Type B pancreatic cell (in vitro differentiated cells): ENCODE measurements at places on chromosomes 5 and 9. TPM values are rescaled to one million over a fixed set of nuclear protein-coding genes. Genes with fewer than 3 reads are reported as not detected.

- no peak for DNase-seq
These were observed 29.4 kb downstream of the ABITRAM start for GRCh38 chr9:108963459-108964143.

MAMDC2 gene
- total RNA-seq: 2.2 and 4.0 TPM in 2 replicates

DNA sequence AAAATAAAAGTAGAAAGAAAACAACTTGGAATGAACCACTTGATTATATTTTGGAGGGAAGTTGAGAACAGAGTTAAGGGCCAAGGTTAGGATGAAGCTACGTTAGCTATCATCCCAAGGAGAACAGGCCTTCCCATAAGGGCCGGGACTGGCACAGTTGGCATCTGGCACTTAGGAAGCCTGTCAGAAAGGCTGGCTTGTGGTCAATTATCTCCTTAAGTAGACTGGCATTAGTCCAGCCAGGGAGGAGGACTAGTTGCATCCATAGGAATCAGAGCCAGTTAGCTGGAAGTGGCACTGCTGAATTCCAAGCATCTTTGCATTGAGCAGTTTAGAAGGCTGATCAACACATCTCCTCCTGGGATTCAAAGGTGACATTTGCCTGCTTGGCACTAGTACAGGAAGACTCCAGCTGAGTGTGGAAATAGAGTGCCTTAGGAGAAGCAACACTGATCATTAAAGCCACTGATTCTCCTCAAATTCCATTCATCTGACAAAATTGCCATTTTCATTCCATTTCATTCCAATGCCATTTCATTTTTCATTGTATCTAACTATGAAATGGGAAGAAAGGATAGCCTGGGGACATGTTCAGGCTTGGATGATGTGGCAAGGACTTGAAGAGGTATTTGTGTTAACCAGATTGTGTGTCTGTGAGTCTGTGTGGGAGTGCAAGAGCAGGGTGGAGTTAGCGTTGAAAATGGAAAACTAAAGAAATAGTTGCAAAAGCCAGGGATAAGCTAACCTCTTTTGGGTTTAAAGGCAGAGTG, 5.5 kb downstream of the FOXB2 start:
- DNase-seq: no peak

NME5 gene
- total RNA-seq: 4.3 and 7.8 TPM in 2 replicates

DNA sequence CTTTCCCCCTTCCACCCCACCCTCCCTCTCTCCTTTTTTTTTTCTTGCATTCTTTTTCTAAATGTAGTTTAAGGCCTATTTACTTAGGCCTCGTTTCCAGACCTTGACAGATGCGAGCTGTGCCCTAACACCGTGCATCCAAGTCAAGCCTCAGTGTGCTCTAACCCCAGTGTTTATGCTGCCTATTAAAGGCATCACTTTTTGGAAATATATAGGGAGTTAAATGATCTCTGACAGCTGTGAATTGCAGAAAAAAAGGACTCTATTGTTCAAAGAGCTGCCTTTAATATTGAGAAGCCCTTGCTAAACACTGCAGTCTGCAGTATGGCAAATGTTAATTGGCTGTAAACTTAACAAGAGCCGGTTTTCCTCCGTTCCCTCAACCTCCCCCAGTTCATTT, 270.4 kb upstream of the TUT7 start:
- DNase-seq: no peak

GRCh38 chr5:149452665-149453617, 73.8 kb upstream of the IL17B start:
- DNase-seq: no peak

- DNase-seq: no peak
These were observed 43.2 kb downstream of the SH3RF2 start for GRCh38 chr5:145979270-145980223.

- DNase-seq: no peak
These were observed 410.6 kb downstream of the RAB3C start for GRCh38 chr5:58993461-58993860.

DNA sequence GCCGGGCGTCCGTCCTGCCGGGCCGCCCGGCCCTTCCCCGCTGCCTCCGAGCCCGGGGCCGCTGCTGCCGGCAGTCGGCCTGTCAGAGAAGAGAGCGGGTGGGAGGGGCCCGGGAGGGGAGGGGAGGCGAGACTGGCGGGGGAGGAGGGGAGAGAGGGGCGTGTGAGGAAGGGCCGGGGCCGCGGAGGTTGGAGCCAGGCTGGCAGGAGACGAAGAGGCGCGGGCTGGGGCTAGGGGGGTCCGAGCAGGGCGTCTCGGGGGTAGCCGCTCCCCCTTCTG, 570 bp downstream of the CREBRF start:
- no peak for DNase-seq

IL3 gene
- total RNA-seq: not detected in 2 replicates

WNT8A gene
- not detected in 2 replicates for total RNA-seq

DNA sequence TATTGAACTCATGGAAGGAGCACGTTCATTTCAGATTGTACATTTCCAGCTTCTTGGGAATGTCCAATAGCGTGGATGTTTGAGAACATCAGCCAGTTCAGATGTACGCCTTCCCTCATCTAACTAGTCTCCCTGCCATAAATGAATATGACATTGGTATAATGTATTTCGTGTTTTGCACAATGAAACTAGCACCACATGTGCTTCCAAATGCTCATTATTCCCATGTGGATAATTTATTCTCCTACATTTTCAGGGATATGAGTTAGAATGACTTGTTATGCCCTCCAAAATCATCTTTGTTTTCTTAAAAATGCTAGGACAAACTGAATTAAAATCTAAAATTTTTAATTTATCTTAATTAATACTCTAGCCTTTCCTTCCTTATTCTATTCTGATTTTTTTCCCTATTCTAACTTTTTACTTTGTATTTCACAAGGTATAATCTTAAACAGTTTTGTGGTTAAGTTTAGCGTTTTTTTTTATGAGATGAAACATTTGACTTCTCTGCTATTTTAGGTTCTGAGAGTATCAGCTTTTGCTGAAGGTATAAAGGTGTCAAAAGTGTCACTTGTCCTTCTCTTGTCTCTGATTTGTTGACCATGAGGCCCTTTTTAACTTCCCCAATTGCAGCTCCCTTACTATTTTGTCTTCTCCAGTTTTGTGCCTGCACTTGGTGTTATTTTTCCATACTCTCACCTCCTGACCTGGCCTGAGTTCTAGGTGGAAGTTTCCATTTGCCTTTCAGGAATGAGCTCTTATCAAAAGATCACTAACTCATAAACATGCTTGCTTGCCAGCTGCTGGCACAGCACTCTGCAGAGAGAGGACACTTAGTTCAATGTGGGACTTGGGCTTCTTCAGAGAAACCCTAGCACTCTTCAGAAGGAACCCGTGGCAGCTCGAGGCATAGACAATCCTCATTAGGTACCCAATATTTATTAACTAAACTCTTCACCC, 106.8 kb downstream of the FRMD3 start:
- no peak for DNase-seq

GRCh38 chr9:119559986-119560385, 190.8 kb upstream of the BRINP1 start:
- DNase-seq: no peak

GRCh38 chr9:745761-746380, 95.6 kb upstream of the DMRT1 start:
- DNase-seq: no peak

- DNase-seq: no peak
These were observed 35.1 kb downstream of the BASP1 start for GRCh38 chr5:17252543-17252942.

DNA sequence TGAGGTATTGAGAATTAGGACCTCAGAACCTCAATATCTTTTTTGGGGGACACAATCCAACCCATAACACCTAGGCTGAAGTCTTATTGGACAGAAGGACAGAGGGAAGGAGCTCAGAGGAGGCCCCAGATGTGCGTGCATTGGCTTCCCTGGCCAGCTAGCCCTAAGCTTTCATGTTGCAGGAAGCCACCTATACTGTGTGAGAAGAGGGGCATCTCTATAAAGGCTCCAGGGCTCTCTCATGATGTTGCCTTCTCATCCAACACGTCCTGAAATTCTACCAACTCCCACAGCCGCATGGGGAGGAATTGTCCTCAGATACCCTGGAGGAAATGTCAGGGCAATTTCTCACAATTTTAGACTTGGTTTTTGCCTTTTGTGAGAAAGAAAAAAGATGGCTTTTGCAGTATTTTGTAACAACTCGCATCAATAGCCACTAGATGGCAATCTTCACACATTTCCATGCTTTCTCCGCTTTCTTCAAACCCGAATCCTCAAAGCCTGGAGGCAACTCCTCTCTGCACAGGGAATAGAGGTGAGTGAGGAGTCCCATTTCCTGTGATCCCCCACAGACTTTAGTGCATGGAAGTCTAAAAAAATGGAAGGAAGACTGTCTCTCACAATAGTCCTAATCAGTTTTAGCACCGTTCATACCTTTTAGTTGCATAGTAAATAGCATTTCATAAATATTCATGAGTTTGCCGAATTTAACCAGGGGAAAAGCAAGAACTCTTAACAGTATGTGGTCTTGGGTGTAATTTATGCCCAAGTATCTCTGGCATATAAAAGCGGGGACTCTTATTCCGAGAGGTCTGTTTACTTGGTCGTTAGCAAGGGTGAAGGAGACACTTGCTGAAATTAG, 7.4 kb upstream of the PPP3R2 start:
- DNase-seq: no peak

KLF9 gene
- total RNA-seq: 16.7 and 21.6 TPM in 2 replicates

PLAC8L1 gene
- total RNA-seq: 0.95 and 2.4 TPM in 2 replicates

DNA sequence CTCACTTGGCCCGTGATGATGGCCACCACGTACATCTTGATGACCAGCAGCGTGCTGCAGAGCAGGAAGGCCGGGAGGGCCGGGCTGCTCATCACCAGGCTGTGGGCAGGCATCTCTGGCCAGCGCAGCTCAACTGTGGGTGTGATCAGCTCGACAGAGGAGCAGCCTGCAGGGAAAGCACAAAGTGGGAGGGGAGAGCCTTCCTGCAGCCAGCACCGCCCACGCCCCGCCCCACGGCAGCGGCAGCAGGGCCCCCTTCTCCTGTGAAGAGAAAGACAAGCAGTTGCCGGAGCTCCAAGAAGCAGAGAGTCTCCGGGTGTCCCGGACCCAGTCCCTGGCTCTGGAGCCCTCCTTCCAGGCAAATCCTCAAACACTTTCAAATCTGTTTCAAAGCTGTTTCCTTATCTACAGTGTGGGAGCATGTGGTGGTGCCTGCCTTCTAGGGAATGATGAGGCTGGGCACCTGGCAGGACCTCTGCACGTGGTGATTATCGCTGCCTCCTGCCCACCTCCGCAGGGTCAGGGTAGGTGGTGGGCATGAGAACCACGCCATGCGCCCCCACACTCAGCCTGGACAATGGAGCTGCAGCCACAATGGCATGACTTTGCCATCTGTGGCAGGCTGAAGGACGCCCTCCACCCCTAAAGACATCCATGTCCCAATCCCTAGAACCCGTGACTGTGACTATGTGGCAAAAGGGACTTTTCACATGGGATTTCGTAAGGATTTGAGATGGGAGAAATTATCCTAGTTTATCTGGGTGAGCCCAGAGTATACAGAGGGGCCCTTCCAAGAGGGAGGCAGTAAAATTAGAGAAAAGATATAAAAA, at the start of gene PTGES:
PTGES (minus strand) TSS at position 143 of the 830 bp plus-strand sequence; CDS start at position 113, 30 bp downstream.
- DNase-seq: peak; percentile 83

CD14 gene
- total RNA-seq: 0.17 TPM in 1 of 2 replicates, not detected in the other

EIF4E1B gene
- total RNA-seq: not detected in 2 replicates

DNA sequence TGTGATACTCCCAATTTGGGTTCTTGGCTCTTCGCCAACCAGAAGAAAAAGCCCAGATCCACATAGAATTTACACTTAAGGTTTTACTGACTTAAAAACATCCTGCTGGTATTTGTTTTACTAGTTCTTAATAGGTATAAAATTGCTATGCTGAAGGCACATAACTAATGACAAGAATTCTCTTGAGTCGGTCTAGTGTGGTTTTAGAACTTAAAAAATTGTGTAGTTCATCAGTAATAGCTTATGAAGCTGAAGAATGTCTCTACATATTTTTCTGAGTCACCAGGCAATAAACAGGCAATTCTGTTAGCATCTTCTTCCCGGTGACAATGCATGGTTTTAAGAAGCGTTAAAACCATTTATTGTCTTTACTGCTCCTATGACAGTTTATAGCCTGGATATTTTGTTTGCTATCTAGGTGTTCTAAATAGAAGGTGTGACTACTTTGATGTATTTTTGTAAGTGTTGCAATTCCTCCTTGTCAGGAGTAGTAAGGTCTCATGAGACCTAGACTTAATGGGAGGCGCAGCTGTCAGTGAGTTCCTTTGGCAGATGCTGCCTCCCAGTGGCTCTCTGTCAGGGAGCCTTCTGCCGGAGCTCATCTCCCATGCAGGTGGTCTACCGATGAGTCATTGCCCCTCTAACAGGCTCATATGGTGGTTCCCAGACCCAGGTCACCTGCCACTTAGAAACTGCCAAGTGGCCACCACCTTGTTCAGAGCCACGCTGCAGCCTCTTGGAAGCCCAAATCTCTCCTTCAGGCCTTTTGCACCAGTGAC, 173.8 kb downstream of the MAST4 start:
- no peak for DNase-seq

DNA sequence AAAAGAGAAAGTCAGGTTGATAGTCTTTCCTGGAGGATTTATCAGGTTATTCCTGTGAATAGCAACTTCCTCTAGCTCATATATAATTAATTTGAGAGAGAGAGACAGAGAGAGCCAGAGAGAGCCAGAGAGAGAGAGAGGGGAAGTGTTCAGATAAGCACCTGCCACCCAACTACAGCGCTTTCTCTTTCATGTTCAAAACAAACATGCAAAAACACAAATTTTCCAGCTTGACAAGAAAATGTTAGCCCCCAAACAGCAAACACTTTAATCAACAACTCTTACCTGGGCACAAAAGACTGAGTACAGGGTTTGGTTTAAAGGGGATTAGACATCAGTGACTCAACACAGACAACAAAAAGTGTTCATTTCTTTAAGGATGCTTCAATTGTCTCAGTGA, 61.7 kb upstream of the PLPP6 start:
- DNase-seq: no peak

DNA sequence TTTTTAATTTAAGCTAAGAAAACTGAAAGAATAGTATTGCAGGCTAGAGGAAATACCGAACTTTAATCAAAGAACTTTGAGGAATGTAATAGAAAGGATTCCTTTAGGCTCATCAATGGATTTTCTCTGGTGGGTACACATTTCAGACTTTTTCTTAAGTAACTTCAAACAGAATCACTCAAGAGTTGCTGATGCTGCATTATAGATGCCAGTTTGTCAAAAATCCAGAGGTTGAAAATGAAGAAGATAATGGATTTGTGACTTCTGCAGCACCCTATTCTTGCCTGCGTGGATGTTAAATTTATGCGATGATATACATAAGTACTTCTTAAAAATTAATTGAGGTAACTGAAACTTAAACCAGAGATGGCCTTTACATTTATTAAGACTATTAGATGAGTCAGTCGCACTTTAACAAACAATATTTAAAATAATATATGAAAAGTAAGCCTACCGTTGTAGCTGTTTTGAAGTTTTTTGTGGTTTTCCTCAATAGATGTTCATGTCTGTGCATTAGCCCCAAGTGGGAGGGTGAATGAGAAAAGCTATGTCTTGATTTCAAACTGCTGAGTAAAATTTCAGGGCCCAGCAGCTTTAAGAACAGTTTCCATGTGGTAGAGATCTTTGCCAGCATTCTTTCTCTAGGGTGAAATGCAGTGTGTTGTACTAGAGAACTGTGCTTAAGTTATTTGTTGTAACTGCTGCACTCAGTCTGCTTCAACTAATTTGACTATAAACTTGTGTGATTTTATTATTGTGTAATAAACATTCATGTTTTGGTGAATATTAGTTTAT, at the start of gene OGN:
OGN (minus strand) TSS at position 537 of the 795 bp plus-strand sequence. CDS start 1,171 bp downstream, outside the sequence.
- DNase-seq: no peak

GPR21 gene
- 0.46 and 1.1 TPM in 2 replicates for total RNA-seq

EGFL7 gene
- 20.7 and 25.5 TPM in 2 replicates for total RNA-seq

SLC46A2 gene
- 0.14 TPM in 1 of 2 replicates, not detected in the other for total RNA-seq
